Stimulated activated CD4-positive, alpha-beta T cell treated with anti-CD3 and anti-CD28 coated beads, TNF-alpha, amount 100 ng/mL, for 1 hour (primary cell): ENCODE measurements at places on chromosomes 16 and 17.

- no peak for DNase-seq
These were observed 2.0 kb upstream of the NTAN1 start for GRCh38 chr16:15057681-15058417.

DNA sequence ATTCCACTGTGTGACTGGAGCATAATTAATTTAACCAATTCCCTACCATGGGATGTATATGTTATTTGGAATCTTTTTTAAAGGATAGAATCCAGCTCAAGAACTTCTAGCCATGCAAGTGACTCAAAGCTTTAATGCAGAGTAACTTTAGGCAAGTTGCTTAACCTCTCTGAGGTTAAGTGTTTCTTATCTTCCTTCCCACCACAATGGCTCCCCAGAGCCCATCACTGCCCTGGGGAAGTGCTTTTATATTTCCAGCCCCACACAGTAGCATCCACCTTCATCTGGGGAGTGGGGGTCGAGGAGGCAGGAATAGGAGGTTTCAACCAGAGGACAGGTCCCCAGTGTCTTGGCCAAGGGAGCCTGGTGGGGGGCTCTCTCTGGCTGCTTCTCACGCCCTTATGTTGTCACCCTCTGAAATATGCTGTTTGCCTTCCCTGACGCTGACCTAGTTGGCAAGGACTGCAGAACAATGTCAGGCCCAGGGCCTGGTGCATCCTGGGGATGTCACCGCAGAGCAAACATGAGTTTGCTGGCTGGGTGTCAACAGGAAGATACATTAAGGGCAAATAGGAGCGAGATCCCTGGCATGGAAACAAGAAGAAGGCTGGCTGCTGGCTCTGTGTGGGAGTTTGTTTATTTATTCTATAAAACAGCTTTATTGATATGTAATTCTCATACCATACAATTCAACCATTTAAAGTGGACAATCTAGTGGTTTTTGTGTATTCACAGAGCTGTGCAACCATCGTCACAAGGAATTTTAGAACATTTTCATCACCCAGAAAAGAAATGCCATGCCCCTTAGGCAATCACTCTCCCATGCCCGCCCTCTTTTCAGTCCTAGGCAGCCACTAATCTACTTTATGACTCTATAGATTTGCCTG is 46.6 kb upstream of the WSB1 start:
- DNase-seq: no peak

DNA sequence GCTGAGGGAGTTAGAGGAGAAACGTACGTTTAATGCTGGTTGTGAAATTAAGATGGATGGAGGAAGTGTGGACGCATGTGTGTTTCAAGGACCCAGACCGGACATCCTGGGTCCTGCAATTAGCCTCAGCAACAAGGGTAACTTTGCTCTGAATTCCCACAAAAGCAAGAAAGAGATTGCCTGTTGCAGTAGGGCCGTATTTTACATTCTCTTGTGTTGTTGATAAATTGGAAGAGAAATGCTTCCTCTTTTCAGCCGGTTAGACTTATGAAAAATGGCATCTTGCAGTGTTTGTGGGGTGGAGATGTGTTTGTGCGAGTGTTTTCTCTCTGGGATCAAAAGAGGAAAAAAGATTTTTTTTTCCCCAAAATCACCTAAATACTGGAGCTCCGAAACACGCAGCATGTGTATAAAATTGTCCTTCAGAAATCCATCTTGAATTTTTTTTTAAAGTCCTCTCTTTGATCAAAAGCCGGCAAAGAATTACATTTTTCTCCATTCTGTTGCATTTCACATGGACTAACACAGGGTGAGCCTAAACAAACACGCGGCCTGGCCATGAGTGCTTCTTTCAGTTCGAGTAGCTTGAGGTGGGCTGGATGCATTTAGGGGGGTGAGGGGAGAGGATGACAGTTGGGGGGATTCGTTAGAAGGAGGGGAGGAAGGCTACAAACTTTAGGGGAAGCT is 251.6 kb downstream of the C16orf95 start:
- no peak for DNase-seq

DNA sequence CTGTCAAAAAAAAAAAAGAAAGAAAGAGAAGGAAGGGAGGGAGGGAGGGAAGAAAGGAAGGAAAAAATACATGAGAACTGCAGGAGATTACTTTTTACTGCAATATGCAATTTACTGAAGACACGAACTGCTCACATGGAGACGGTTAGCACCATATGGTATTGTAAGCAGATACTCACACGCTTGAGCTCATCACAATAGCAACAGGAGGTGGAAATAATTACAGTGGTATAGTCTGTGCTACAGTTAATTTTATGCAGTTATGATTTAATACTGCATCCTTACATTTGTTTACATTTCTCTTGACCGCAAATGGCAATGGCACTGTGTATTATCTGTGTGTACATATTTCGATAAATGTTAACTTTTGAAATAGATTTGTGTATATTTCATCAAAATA is 21.4 kb upstream of the SLC46A1 start:
- no peak for DNase-seq

GRCh38 chr17:10623737-10624338 is 33.3 kb downstream of the MYH3 start:
- no peak for DNase-seq

DNA sequence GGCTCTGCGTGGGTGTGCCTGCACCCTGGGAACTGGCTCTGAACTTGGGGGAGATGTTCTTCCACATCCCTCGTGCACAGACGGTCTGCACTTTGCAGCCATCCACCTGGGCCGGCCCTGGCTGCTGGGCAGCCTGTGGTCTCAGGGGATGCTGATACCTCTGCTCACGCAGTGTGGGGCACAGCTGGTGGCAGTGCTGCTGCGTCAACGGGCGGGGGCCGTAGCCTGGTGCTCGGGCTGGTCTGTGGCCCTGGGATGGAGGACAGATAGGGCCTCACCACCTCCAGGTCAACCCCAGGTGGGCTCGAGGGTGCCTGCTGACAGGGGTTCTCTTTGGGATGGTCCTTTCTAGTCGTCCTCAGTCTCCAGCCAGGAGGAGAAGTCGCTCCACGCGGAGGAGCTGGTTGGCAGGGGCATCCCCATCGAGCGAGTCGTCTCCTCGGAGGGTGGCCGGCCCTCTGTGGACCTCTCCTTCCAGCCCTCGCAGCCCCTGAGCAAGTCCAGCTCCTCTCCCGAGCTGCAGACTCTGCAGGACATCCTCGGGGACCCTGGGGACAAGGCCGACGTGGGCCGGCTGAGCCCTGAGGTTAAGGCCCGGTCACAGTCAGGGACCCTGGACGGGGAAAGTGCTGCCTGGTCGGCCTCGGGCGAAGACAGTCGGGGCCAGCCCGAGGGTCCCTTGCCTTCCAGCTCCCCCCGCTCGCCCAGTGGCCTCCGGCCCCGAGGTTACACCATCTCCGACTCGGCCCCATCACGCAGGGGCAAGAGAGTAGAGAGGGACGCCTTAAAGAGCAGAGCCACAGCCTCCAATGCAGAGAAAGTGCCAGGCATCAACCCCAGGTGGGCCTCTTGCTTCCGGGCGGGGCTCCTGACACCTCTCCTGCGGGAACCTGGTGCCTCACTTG is 36.3 kb downstream of the TSC2 start:
- DNase-seq: no peak

- DNase-seq: no peak
These were observed 8.4 kb downstream of the NDUFAB1 start for GRCh38 chr16:23587726-23588125.

DNA sequence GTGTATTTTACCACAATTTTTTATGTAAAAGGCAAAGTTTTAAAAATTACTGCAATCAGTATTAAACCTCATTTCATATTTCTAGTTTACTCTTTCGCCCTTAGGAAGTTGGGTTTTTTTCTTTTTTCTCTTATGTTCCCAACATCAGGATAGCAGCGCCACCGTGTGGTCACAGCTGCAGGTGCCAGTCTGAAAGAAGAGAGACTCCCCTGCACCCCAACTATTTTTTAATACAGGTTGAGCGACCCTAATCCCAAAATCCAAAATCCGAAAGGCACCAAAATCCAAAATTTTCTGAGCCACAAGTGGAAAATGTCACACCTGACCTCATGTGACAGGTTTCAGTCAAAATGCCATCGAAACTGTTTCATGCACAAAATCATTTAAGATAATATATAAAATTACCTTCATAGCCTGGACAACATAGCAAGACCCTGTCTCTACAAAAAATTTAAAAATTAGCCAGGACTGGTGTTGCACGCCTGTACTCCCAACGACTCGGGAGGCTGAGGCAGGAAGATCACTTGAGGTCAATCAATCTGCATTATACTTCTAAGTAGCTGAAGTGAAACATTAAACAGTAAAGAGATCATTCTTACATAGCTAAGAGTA is 21.8 kb upstream of the ASGR2 start:
- peak; percentile 35 for DNase-seq

GRCh38 chr16:84699147-84699711 is 571 bp upstream of the USP10 start:
- DNase-seq: no peak

DNA sequence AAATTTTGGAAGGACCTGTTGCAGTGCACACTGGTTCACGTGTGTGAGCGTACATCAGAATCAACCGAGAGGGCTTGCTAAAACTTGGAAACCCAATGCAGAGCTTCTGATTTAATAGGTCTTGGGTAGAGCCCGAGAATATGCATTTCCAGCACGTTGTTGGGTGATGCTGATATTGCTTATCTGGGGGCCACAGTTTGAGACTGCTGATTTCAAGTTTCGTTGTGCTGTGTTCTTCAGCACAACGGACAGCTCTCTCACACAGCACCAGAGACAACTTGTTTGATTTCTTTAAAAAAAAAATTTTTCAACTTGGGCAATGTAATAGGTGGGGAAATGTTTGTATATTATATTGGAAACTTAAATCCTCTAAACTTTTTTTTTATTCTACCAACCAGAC is 9.4 kb downstream of the OR4D2 start:
- DNase-seq: no peak
